Right lung (tissue), 10 donors: ENCODE measurements at places on chromosomes 2 and 18. TPM values are rescaled to one million over a fixed set of nuclear protein-coding genes. Genes with fewer than 3 reads are reported as not detected.
A peak's percentile ranks its signal among the peaks of the same experiment; 100 is the strongest.

The CAPN13 gene
- 1.1 TPM for polyA plus RNA-seq

The NYAP2 gene
- polyA plus RNA-seq, result 0.13 TPM

The NGEF gene
- polyA plus RNA-seq, result 2.9 TPM

The MTCL1 gene
- polyA plus RNA-seq, result 9.3 TPM

The C2orf92 gene
- polyA plus RNA-seq, result 23.7 TPM

The VWC2L gene
- not detected for polyA plus RNA-seq

The BOLL gene
- not detected for polyA plus RNA-seq

DNA sequence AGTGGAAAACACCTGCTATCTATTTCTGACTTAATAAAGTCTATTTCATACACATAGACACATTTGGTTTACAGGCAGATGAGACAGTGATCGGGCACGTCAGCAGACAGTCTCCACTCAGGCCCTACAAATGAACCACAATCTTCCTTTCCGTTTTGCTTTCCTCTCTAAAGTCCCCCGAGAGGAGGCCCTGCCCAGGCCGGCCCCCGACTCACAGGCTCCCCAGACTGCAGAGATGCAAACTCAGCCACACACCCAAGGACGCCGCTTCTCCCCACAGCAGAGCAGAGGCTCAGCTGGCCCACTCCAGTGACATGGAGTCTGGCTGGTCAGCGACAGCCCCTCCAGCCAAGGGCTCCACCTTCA is 9.3 kb upstream of the MTERF4 start:
- DNase-seq, result no peak

DNA sequence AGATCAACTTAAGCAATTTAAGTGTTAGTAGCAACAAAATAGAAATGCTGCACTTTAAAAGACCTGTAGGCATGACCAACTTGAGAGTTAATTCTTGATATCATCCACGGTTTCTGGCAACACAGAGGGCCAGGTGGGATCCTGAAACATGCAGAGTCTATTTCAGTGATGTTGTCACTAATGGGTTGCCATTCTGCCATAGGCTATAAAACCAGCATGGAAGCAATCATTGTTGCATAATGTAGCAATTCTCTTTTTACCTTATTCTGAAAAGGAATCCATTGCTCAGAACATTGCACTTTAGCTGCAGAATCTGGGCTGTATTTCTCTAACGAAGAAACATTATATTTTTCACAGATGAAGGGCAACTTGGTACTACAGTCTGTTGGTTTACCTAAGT is 53.9 kb upstream of the CD302 start:
- DNase-seq, result no peak

GRCh38 chr2:60634438-60634837 is 81.0 kb upstream of the BCL11A start:
- DNase-seq, result no peak

GRCh38 chr2:102418421-102418961 is 4.5 kb upstream of the IL18RAP start:
- no peak for DNase-seq

- DNase-seq, result no peak
Measured at GRCh38 chr2:119283873-119284331, 60.3 kb downstream of the STEAP3 start.

- DNase-seq, result no peak
Measured at GRCh38 chr2:18514526-18515461, 45.7 kb downstream of the RDH14 start.

DNA sequence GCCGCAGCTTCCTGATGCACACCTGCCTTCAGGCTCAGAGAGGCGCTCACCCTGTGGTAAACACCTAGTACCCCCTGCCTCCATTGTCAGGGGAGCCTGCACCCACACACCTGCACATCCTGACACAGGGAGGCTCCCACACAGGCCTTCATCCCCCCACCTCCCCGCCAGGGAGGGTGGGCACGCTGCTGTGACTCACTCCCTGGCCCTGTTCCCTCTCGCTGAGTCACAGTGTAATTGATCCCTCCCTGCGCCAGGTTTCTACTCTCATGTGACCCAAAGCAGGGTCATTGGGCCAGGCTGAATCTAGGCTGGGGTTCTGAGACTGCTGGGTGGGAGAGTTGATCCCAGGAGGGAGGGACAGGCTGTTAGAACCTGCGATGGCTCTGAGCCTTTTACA is 8.5 kb upstream of the CELF4 start:
- DNase-seq, result no peak

DNA sequence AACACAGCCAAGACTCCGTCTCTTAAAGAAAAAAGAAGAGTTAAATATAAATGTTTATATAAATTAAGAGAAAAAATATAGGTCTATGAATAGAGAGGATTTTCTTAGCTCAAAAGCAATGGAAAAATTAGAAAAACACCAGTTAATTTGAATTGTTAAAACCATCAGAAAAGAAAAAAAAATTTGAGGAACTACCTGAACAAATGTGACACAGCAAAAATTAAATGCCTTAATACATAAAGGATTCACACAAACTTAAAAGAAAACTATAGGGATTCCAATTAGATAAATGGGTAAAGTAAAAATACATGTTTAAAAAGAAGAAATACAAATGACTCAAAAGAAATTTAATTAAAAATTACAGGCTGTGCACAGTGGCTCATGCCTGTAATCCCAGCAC is 147.9 kb upstream of the DNMT3A start:
- no peak for DNase-seq

DNA sequence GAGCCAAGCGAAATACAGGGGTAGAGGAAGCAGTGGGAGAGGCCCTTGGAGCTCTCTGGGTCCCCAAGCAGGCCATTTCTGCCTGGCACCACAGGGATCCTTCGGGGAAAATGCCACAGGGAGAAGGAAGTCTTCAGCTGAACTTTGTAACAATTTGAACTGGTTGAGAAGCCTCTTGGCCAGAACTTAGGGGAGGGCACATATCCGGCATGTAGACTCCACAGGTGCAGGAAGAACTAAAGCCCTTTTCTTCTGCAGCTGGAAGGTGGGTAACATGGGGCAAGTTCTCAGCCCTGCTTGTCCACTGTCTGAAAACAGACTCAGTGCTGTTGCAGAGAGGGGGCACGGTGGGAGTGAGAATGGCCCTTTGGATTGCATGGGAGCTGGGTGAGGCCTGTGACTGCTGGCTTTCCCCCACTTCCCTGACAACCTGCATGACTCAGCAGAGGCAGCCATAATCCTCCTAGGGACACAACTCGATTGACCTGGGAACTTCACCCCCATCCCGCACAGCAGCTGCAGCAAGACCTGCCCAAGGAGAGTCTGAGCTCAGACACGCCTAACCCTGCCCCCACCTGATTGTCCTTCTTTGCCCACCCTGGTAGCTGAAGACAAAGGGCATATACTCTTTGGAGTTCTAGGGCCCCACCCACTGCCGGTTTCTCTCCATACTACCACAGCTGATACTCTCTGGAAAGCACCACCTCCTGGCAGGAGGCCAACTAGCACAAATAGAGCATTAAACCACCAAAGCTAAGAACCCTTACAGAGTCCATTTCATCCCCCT is 101.6 kb upstream of the FAM136A start:
- DNase-seq, result no peak

DNA sequence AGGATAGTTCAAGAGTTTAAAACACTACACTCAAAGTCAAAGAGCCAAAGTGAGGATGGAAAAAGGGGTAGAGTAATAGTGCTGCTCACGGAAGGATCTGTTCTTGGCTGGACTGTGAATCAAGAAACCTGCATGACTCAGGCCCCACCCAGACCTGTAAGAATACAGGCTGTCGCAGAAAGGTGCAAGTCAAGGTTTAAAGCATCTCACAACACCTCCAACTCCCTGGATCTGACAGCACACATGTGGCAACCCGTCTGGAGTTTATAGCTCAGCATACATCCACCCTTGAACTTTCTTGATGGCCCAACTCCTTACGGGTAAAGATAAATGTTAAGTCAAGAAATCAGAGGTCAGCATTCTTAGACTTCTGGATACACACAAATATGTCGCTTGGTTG is 6.3 kb downstream of the KIAA2012 start:
- DNase-seq, result no peak

GRCh38 chr18:7360606-7361170 is 129.8 kb downstream of the LRRC30 start:
- no peak for DNase-seq

- no peak for DNase-seq
Measured at GRCh38 chr18:70256994-70257393, 31.9 kb upstream of the SOCS6 start.

- no peak for DNase-seq
Measured at GRCh38 chr2:45814488-45814887, 163.0 kb downstream of the PRKCE start.

- peak; percentile 25 for DNase-seq
Measured at GRCh38 chr18:79484661-79485621, 89.2 kb downstream of the NFATC1 start.

DNA sequence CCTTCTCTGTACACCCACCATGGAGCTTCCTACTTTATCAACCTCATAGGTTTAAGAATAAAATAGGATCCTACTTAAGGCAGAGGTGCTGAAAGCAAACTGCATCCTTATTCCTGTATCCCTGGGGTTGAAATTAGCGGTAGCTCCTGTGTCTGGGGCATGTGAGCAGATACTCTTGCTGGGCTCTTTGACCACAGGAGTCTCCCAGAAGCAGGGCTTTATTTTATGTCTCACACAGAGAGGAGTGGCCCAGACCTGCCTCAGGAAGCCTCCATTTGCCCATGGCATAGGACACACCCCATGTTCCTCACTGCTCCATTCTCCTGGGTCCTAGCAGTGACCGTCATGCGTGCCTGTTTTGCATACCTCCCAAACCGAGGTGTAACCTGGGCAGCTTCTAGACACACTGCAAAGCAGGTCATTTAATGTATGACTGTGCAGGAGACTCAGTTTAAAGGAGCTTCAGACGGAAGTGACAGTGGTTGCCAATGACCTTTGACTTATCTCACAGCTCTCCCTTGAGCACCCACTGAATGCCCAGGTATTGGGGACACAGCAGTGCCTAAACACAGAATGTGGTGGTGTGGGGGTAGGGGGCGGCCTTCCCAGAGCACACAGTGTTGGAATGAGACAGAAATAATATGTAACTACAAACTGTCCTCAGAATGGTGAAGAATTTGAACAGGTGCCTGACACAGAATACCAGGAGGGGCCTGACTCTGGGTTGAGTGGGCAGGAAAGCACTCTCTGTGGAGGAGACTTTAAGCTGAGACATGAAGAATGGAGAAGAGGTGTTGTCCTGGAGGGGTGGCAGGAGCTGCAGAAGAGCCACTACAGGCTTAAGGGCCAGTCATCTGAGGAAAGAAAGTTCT is 3.7 kb downstream of the TMEM37 start:
- DNase-seq, result no peak

- DNase-seq, result no peak
Measured at GRCh38 chr2:177154809-177155208, 57.8 kb upstream of the HNRNPA3 start.

DNA sequence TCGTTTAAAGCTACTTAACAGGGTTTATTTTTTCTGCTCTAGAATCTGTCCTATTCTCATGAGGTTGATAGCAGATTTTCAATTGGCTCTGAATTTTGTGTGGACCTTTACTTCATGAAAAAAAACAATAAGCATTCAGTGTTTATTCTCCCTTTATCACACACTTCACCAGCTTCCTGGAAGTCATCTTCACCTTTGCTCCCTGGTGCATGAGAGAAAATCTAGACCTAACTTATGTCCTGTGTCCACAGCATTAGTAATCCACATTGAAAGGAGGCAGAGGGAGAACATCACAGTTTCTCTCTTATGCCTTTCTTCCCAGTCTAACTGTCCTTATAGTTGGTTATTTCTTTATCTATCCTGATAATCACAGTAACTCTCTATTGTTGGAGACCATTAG is 316.1 kb downstream of the PTH2R start:
- no peak for DNase-seq
